ENCODE measurements at places on chromosomes 1 and 21.

DNA sequence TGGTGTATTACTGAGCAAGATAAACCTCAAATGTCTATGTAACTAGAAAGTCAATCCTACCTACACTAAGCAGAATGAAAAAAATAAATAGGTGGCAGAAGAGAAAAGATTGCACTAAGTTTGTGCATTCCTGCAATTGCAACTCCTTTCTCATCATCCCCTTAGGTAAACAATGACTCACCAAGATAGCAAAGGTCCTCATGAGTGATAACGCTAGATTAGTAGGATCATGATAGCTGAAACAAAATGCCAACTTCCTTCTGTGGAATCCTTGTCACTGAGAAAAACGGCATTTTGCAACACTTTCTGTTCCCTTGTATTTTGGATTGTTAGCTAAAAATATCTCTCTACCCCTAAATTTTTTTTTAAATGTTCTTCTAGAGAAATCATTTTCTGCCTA is 20.0 kb upstream of the FCER1A start:
- DNase-seq: no peak

GRCh38 chr1:166383137-166383536 is 216.3 kb upstream of the FAM78B start:
- DNase-seq: no peak

- DNase-seq: no peak
Measured at GRCh38 chr1:232369451-232370296, 260.3 kb downstream of the SIPA1L2 start.

GRCh38 chr21:45504516-45505415 is 37.5 kb downstream of the SLC19A1 start:
- no peak for DNase-seq

- no peak for DNase-seq
Measured at GRCh38 chr1:208103597-208104513, 140.3 kb downstream of the PLXNA2 start.

GRCh38 chr1:32005522-32005921 is 8.1 kb upstream of the KHDRBS1 start:
- DNase-seq: no peak

DNA sequence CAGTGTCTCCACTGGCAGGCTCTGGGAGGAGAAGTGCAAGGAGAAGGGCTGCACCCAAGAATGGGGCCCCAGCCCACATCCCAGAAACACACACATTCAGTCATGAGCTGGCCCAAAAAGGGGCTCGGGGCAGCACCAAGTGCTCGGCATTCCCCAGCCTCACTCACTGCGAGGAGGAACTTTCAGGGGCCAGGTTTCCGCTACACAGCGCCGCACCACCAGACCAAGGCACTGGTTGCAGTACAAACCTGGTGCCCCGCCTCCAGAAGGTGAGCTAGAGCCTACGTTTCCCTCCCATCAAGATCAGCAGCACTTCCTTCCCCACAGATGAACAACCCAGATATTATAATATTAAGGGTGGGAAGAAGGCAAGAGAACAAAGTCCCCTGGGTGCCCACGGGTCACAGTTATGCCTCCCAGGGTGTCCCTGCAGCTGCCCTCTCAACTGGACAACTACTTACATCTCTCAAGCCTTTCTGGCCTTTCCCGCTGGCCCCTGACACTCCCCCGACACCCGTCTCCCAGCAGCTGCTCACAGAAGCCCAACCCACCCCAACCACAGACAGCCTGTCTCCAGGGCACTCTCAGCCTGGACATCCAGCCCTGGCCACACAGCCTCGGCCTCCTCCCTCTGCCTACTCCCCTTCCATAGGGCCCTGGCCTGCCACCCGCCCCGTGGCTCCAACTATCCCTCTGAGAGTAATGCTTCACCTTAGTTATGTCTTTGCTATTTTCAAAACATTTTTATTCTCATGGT is 3.8 kb downstream of the PBXIP1 start:
- DNase-seq: peak; percentile 57

DNA sequence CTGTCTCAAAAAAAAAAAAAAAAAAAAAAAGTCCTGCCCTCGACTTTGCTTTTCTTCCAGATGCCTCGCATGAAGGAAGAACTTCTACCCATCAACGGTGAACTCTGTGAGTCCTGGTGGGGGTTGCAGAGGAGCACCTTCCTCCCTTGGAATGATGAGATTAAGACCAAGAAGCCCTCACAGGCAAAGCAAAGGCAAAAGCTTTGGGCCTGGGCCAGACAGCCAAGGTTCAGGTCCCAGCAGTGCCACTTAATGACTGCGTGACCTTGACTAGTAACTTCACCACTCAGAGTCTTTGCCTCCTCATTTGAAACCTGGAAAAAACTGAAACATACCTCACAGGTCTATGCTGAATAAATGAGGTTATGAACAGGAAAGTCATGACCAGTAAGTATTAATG is 55.5 kb downstream of the ZSCAN20 start:
- DNase-seq: no peak

- no peak for DNase-seq
Measured at GRCh38 chr1:76227621-76228020, 153.1 kb downstream of the ST6GALNAC3 start.

DNA sequence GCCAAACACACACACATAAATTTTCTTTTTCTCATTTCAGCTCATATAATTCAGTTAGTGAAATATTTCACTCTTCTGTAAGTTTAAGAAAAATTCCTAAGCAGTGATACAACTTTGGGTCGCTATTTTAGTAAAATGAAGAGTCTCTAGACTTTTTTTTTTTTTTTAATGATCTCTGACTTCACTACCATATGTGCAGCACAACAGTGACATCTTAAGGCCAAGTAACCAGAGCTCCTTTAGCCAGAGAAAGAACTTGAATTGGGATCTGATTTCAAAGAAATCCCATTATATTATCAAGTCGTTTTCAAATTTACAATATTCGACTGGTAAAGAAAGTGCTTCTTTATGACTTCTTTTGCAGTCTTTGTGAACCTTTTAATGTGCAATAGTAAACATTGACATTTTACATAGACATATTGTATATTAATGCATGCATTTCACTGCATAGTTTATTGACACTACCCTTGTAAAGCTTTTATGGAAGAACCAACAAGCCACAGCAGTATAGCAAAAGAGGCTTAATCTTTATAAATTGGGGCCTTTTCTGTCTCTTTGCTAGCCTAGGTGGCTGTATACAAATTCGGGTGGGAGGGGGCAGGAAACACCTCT is 62.2 kb downstream of the LRRC40 start:
- DNase-seq: no peak

GRCh38 chr1:113913312-113913668 is 8.2 kb downstream of the DCLRE1B start:
- DNase-seq: no peak

All from activated CD4-positive, alpha-beta T cell treated with anti-CD3 and anti-CD28 coated beads for 24 hours (primary cell).